ENCODE measurements at places on chromosomes 2 and 18.

DNA sequence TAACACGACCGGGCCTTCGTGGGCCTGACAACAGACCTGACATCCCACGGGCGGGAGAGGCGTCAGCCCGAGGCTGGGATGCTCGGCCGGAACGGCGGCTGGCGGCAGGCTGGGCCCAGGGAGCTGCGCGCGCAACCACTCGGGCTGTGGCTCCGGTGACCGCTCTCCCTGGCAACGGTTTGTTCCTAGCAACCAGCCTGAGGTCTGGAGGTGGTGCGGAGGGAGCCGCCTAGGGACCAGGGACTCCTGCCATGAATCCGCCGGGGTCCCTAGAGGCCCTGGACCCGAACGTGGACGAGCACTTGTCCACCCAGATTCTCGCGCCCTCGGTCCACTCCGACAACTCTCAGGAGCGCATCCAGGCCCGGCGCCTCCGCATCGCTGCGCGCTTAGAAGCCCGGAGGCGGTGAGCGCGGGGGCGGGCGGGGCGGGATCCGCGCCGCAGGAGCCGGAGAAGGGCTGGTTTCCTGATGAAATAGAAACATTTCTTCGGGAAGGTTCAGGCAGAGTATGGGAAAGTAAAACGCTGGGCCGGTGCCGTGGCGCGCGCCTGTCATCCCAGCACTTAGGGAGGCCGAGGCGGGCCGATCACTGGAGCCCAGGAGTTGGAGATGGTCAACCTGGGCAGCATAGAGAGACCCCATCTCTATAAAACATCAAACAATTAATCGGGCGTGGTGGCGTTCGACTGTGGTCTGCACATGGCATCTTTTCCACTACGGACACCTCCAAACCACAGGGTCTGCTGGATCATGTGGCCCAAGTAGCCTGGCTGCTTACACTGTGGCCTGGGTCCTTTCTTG, at the start of gene DRC1:
Gene DRC1 (plus strand): TSS at position 182 of the 803 bp plus-strand sequence. CDS start 70 bp downstream, at position 252.
- DNase-seq, result peak; percentile 78

GRCh38 chr18:523561-523960, 23.1 kb upstream of the COLEC12 start:
- DNase-seq, result no peak

DNA sequence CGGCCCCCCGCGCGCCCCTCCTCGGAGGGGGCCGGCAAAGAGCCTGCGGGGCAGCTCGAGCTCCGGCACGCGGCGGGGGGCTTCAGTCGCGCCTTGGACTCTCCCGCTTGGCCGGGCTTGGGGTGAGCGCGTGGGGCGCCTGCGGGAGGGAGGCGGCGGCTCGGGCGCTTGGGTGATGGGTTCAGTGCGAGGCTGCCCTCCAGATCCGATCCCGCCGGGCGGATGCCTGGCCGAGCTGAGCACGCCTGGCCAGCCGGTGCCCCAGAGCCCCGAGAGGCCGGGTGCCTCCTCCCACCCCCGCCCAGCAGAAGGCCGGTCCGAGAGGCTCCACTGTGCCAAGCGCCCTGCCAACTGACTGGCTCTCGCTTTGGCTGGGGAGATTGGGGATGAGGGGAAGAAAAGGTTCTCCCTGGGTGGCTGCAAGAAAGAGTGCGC, 273 bp upstream of the NXPH2 start:
- peak; percentile 15 for DNase-seq

DNA sequence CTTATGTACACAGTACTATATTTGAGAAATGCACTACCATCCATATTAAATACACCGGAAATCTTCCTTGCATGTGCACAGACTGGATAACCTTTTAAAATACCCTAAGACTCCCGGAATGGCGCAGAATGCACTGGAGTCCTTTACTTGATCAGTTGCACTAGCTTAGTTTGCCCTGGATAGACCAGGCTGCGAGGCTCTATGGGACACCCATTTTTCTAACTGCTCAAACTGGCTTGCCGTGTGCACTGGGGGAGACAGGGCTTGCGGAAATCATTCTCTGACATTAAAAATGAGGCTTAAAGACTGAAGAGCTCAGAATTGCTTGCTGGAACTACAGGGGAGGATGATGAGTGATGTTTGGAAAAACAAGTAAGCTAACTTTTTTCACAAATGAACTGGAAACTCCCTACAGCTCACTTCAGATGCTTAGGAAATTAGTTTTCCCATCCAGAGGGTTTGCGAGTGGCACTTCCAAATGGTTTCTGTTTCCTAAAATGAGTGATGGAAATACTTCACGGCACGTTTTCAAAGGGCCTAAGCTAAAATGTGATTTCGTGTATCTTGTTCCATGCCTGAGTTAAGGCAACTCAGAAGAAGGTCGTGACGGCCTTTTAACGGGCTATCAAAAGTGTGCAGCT, 2.7 kb downstream of the NCK2 start:
- DNase-seq, result no peak

DNA sequence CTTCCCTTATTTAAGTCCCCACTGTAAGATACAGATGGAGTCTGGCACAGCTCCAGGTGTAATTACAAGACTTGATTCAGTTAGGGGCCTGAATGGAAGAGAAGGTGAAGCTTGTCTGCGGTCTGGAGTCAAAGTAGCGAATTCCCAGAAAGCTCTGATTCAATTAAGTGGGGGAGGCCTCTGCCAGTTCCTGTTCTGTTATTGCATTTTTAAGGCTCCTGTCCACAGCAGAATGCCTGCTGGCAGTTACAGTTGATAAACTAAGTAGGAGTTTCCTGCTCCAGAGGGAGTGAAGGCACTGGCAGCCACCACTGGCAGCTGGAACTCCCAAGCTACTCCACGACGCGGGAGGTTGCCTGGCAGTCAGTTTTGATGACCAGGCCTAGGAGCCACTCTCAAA, 181.1 kb downstream of the SOCS6 start:
- no peak for DNase-seq

- no peak for DNase-seq
These were observed 19.3 kb downstream of the TYMS start for GRCh38 chr18:676736-677135.

DNA sequence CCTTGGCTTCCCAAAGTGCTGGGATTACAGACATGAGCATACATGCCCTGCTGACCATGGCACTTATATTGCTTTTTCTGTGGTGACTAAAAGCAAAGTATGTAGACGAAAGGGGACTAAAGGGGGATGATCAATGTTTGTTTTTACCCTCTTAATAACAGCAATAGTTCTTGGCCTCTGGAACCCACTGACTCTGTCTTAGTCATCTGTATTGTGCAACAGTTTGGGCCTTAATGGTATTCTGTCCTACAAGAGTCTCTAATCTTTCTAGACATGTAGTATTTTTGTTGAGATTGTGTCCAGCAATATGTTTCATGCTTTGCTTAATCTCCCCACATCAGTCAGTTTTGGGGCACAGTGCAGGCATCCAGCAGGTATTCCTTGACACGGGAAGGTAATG, 359.9 kb upstream of the FANCL start:
- DNase-seq, result no peak

DNA sequence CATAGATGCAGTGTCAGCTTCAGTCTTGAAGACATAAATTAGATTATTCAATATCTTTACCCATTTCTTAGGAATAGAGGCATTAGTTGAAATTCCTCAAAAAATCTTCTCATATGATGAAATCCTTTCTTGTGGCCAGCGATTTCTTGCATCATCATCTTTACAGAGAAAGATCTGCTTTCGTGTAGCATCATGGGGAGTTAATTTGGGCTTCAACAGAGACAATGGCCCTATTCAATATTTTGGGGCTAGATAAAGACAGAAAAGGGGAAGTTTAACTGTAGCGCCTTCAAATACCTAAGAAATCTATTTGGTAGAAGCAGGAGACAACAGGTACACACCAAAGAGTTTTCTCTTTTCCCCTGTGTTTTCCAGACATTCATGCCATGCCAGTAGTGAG, 73.8 kb downstream of the TGFA start:
- no peak for DNase-seq

- no peak for DNase-seq
These were observed 19.4 kb downstream of the CTIF start for GRCh38 chr18:48558248-48558647.

GRCh38 chr2:72579591-72580180, 246.1 kb downstream of the EXOC6B start:
- no peak for DNase-seq

GRCh38 chr2:16059393-16060016, 119.2 kb downstream of the MYCN start:
- DNase-seq, result no peak

- no peak for DNase-seq
These were observed 28.2 kb downstream of the LONRF2 start for GRCh38 chr2:100294162-100294497.

- DNase-seq, result no peak
These were observed 462.5 kb upstream of the FSHR start for GRCh38 chr2:49616800-49617199.

DNA sequence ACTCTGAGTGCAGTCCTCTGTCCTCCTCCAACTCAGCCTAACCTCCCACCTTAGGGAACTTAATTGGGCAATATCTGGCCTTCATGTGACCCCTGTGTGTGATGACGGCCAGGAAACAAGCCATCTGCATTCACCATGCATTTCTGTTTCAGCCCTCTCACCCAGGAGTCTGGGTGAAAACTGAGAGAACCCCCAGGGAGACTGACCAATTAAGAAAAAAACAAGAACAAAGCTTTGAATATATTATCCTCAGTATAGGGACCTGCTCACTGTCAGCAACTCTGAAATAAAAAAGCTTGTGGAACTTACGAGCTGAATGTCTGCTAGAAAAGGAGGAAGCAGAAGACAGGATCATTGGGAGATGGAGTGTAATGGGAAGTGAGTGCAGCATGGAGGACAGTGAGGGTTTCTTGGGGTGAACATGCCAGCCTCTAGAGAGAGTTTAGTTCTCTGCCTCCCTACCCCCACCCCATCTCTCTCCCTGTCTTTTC, 9.5 kb downstream of the MAPRE2 start:
- DNase-seq, result no peak

- DNase-seq, result no peak
These were observed 3.0 kb downstream of the GCC2 start for GRCh38 chr2:108451976-108452375.

DNA sequence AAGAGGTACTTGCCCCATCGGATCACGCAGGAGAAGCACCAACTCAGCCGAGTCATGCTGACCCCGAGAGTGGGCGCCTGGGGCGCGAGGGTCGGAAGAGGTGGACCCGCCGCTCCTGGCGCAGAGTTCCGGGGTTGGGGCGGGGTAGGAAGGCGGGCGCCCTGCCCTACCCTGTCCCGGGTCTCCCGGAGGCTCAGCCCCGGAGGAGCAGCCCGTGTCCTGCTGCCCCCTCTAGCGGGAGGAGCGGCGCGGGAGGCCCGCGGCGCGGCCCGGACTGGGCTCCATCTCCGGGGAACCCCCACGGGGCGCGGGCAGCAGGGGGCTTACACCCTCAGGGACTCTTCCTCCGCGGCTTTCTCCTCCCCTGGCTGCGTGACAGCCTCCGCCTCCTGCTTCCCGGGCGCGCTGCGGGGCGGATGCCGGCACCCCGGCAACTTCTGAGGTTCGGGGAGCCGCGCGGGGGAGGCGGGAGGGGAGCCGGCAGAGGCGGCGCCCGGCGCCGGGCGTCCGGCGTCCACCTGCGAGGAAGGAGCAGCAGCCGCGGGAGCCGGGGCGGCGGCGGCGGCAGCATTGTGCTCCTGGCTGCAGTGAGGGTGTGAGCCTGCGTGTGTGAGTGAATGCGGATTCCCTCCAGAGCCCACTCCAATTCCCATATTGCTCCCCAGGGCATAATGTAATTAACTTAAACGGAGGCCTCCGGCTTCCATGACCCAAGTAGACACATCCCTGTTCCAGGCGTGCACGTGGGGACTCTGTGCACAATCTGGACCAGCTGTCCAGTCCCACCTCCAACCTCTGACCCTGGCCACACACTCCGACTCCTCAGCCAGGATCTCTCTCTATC, 7.6 kb upstream of the TNS1 start:
- peak; percentile 49 for DNase-seq

DNA sequence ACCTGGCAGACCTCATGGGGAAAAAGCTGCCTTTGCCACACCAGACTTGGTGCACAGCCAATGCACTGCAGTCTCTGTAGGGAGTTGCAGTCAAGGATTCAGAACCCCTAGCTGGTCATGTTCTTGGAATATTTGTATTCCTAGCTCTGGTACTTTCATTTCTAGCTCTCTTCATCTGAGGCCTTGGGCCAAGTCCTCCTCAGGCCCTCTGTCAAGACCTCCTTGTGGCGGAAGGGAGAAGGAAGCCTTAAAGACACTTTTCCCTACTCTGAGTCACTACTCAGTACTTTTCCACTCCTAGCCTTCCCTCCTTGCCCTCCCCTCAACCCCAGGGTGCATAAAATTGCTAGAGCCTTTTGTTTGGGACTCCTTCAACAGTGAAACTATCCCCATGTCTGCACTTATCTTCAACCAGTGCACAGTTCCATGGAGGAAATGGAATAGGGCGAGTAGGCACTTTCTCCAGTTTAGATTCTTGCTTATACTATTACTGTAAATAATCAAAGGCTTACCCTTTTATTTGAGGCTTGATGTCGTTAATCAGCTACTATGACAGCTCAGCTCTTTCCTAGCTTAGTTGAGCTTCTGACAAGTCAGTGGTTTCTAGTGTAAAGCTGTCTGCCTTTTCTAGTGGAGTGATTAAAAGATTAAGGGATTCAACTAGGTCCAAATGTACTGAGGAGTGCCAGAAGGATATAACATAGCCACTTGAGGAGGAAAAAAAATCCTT, 15.8 kb downstream of the M1AP start:
- no peak for DNase-seq

DNA sequence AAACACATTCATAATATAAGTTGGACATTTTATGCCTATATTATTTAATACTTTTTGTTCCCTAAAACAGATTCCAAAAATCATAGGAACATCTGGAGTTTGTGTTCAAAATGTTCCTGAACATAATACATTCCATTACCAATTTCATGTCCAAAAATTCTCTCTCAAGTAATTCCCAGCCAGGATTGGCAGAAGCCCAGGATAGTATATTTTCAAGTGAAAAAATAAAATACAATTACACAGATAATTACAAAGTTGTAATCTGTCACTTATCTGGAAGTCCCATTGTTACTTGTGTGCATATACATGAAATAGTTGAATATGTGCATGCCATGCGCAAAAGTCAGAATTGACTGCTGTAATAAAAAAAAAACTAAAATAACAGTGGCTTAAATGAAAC, 5.2 kb upstream of the SCN7A start:
- no peak for DNase-seq

- no peak for DNase-seq
These were observed 21.6 kb upstream of the GPR55 start for GRCh38 chr2:230946429-230947234.

GRCh38 chr2:85504778-85505261, 34.1 kb upstream of the MAT2A start:
- no peak for DNase-seq

- no peak for DNase-seq
These were observed 69.2 kb upstream of the EDAR start for GRCh38 chr2:109058191-109058632.

- no peak for DNase-seq
These were observed 11.1 kb upstream of the KCMF1 start for GRCh38 chr2:84959566-84960506.
